Stimulated activated CD8-positive, alpha-beta memory T cell treated with anti-CD3 and anti-CD28 coated beads, Interleukin-4, amount 100 ng/mL, for 4 hours (primary cell): ENCODE measurements at places on chromosomes 11 and 22.

- DNase-seq = no peak
These were observed 56.9 kb upstream of the EIF3D start for GRCh38 chr22:36585841-36586240.

DNA sequence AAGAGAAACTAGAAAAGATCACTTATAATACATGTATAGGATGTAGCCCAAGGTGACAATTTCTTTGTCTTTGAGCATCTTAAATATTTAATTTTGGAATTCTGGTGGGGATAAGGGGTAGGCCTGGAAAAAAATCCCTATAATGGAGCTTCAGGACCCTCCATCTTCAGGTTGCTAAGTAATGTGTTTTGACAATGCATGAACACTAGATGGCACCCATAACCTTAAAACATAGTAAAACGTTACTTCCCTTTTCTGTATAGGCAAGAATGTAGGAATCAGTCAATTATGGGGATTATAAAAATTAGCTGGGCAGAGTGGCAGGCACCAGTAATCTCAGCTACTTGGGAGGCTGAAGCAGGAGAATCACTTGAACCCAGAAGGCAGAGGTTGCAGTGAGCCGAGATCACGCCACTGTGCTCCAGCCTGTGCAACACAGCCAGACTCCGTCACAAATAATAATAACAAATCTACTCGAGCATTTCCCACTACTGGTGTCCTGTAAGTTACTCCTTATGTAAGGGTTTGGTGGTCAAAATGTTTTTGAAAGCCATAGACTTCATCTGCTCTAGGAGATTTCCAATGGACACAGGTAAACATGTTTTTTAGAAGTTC lies 541.9 kb upstream of the CCDC90B start:
- no peak for DNase-seq

DNA sequence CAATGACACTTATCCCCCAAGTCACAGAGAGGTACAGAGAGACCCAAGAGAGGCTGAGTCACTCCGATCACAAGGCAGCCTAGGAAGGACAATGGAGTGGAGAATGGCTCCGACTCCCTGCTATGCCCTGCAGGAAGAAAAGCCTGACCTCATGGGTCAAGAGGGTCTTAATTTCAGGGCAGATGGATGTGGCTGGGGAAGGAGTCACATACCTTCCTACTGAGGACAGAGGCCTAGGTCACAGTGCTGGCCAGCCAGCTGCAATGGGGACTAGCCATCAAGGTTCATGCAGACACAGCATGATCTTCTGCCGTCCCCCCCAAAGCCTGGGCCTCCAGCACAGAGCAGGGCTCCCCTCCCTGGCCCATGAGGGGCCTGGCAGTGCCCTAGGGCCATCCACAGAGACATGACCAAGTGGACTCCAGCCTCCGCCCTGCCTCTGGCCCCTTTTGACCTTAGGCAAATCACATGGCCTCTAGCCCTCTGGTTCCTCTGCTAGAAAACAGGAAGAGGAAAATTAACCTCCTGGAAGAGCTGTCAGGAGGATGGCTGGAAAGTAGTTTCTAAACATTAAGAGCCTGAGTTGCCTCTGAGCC lies 1.8 kb downstream of the ARRB1 start:
- DNase-seq = no peak

- no peak for DNase-seq
These were observed 532.9 kb upstream of the B3GAT1 start for GRCh38 chr11:134944986-134945385.

GRCh38 chr11:74123008-74123448 lies 47.8 kb downstream of the C2CD3 start:
- DNase-seq = no peak

DNA sequence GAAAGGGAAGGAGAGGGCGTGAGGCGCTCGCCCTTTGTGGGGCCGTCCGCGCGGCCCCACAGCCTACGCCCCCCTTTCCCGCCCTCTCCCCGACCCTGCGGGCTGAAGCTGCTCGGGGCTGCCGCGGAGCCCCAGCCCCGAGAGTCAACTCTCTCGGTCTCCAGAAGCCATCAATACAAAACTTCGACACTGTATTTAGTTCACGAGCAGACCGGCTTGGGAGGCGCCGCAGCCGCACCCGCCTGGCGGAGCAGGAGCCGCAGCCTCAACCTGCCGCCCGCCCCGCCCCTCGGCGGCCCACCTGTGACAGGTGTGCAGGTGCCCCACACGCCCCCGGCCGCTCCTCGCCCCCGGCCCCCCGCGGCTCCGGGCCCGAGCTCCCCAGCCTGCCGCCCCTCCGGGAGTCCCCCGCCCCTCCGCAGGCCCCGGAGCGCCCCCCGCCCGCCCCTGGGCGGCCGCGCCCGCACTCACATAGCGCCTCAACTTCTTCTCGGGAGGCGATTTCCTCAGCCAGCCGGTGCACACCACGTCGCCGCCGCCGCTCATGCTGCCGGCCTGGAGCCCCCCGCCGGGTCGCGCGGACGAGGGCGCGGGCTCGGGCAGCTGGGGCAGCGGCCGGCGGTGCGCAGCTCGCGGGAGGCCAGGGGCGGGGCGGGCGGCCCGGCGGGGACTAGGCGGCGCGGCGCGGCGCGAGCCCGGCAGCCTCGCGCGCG lies at the start of gene GAB2:
TSS of gene GAB2 (minus strand) at position 646 of the 713 bp plus-strand sequence. CDS start at position 546, 100 bp downstream.
- DNase-seq = no peak

GRCh38 chr11:118311518-118311917 lies 7.0 kb downstream of the CD3E start:
- DNase-seq = no peak

GRCh38 chr11:61828379-61828628 lies 204 bp downstream of the FADS2 start:
- no peak for DNase-seq

DNA sequence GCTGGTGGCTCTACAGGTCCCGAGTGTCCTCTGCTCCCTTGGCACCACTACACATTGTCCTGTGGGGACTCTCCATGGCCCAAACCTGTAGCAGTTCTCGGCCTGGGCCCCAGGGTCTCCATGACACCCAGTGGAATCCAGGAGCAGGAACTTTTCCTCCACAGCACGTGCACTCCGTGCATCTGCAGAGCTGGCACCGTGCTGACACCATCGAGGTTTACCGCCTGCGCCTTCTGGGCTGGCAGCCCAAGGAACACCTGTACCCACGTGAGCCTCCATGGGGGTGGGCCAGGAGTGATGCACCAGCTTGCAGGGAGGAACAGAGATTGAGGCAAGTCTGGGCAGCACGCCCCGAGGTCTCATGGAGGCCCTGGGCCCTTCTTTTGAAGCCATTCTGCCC lies 25.2 kb downstream of the TSPAN32 start:
- no peak for DNase-seq
